PC-3 (cell line): ENCODE measurements at places on chromosomes 1 and 21. TPM values are rescaled to one million over a fixed set of nuclear protein-coding genes. Genes with fewer than 3 reads are reported as not detected.

GRCh38 chr1:6464514-6464836 is 1.5 kb downstream of the TNFRSF25 start:
- no peaks in the 10 kb centered on the region for H3K27me3 ChIP-seq
- H3K36me3 ChIP-seq: peaks cover 31% of the 10 kb centered on the region
- no peak overlapping the region for H3K4me3 ChIP-seq
- H3K4me1 ChIP-seq: no peaks in the 10 kb centered on the region
- DNase-seq: peak; percentile 69

DNA sequence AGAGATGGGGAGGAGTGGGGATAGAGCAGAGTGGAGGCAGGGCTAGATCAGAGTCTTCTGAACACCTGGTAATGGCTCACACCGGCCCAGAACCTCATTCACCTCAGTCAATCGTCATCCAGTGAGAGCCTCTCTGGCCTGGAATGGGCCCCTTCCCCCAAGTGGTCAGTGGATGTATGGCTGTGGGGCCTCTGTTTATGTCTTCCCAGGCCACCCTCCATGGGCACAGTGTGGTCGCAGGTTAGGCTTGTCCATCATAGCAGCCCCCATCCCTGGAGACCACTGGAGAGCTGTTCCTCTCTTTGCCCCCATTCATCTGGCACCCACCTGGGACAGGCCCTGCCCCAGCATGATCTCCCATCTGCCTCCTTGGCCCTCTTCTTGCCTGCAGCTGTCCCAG is 29.6 kb upstream of the TENT5C start:
- no peak overlapping the region for H3K27ac ChIP-seq
- no peaks in the 10 kb centered on the region for H3K36me3 ChIP-seq
- peaks cover 7% of the 10 kb centered on the region for H3K4me1 ChIP-seq
- no peaks in the 10 kb centered on the region for H3K27me3 ChIP-seq

DNA sequence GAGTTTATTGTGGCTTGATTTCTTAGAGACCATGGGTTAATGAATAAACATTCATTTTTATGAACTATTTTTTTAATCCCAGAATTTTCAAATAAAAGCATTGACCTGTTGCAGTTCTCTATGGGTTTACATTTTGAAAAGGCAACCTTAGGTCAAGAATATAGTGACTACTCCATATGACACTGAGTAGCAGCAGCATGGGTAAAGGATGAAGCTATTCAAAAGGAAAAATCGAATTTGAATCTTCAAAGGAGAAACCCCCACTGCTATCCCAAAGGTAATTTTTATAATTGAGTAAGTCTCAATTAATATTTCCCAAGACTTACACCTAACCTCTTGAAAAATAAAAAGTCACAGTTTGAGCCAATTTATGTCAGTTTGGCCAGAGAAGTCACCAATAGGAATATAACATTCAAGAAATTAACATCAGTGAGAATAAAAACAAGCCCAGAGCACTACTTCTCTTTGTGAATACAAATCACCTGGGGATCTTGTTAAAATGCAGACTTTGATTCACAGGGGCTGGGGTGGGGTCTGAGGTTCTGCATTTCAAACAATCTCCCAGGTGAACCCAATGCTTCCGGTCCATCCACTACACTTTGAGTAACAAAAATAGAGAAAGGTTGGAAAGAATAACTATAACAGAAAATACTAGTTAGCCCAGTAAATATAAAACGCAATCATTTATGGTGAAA is 39.8 kb downstream of the USP1 start:
- H3K4me1 ChIP-seq: no peaks in the 10 kb centered on the region
- H3K27me3 ChIP-seq: no peaks in the 10 kb centered on the region
- H3K36me3 ChIP-seq: peaks cover 21% of the 10 kb centered on the region
- H3K27ac ChIP-seq: no peak overlapping the region
- DNase-seq: no peak

- no peak overlapping the region for H3K27ac ChIP-seq
- H3K36me3 ChIP-seq: no peaks in the 10 kb centered on the region
- H3K27me3 ChIP-seq: no peaks in the 10 kb centered on the region
- H3K4me3 ChIP-seq: no peak overlapping the region
Measured at GRCh38 chr21:45004481-45005247, 64.8 kb downstream of the SLX9 start.

DNA sequence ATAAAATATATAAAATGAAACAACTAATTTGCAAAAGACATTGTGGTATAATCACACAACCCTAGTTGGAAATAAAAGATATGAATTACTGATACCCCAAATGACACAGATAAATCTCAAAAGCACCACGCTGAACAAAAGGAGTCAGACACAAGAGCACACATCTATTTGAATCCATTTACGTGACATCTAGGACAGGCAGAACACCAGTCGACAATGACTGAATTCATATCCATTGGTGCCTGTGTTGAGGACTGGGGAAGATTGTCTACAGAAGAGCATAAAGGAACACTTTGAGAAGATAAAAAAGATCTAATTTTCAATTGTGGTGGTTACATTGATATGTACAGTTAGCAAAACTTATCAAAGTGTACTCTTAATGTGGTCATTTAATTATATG is 874.1 kb downstream of the LTN1 start:
- no peaks in the 10 kb centered on the region for H3K4me1 ChIP-seq
- no peak for DNase-seq
- no peaks in the 10 kb centered on the region for H3K36me3 ChIP-seq
- H3K4me3 ChIP-seq: no peak overlapping the region

ACTL8 gene
- total RNA-seq: not detected in 2 replicates

DCDC2B gene
- not detected in 2 replicates for total RNA-seq
